ENCODE measurements at places on chromosomes 5 and 9.

DNA sequence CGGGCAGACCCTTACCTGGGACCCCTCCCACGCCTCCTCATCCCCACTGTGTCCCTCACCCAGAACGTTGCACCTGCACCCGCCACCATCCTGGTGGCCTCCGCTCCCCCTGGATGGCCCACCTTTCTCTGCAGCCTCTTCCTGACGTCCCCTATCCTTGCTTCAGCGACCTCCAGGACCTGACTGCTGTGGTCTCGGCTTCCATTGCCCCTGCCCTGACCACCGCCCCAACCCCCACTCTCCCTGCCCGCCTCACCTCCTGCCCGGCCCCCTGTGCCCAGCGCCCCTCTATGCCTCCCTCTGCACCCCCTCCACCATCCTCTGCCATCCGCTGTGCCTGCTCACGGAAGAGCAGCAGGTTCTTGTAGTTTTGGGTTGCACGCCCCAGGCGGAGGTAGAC is 2.2 kb downstream of the LCN10 start:
- no peak for DNase-seq

DNA sequence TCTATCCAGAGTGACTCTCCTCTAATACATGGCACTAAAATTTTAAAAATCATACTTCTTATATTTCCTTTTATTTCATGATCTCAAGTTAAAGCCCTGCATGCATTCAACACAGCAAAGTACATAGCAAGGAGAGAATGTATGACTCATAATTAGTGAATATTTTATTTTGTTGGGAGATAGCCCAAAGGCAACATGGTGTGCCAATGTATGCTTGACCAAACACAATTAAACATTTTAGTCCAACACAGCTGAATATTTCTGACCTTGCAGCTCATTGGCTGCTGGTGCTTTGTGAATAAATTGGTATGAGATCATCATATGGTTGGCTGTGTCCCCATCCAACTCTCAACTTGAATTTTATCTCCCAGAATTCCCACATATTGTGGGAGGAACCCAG is 103.5 kb downstream of the NPR3 start:
- DNase-seq: no peak

- no peak for DNase-seq
These were observed 26.1 kb downstream of the POU5F2 start for GRCh38 chr5:93715327-93715726.

- no peak for DNase-seq
These were observed 249.2 kb upstream of the KLF4 start for GRCh38 chr9:107738789-107739188.

- no peak for DNase-seq
These were observed 50.7 kb downstream of the ARRDC3 start for GRCh38 chr5:91332267-91333045.

GRCh38 chr9:105900123-105900522 is 205.8 kb downstream of the TMEM38B start:
- DNase-seq: no peak

GRCh38 chr5:36199620-36200019 is 42.1 kb downstream of the NADK2 start:
- DNase-seq: no peak

- DNase-seq: no peak
These were observed 2.9 kb downstream of the SNX18 start for GRCh38 chr5:54520438-54520846.

GRCh38 chr9:107270082-107270481 is 13.0 kb upstream of the RAD23B start:
- no peak for DNase-seq

GRCh38 chr9:86322973-86323644 is 31.1 kb downstream of the TUT7 start:
- DNase-seq: no peak

DNA sequence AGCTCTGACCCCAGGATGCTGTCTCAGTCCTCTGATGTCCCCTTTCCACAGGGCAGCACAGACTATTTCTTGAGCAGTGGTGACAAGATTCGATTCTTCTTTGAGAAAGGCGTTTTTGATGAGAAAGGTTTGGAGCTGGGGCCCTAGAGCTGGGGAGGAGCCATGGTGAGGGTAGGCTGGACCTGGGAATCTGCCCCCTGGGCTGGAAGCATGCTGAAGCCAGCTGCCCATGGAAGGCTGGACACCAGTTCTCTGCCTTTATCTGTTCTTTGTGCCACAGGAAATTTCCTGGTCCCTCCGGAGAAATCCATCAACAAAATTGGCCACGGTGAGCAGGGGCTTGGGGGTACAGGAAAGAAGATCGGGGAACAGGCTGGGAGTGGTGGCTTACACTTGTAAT is 12.9 kb downstream of the PHYHD1 start:
- DNase-seq: no peak

- no peak for DNase-seq
These were observed 111.1 kb downstream of the CACNA1B start for GRCh38 chr9:137988701-137989100.

DNA sequence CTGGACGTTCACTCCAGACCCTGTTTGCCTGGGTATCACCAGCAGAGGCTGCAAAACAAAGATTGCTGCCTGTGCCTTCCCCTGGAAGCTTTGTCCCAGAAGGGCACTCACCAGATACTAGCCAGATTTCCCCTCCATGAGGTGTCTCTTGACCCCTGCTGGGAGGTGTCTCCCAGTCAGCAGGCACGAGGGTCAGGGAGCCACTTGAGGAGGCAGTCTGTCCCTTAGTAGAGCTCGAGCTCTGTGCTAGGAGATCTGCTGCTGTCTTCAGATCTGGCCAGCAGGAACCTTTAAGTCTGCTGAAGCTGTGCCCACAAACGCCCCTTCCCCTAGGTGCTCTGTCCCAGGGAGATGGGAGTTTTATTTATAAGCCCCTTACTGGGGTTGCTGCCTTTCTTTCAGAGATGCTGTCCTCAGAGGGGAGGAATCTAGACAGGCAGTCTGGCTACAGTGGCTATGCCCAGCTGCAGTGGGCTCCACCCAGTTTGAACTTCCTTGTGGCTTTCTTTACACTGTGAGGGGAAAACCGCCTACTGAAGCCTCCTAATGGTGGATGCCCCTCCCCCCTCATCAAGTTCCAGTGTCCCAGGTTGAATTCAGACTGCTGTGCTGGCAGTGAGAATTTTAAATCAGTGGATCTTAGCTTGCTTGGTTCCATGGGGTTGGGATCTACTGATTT is 253.9 kb downstream of the SPATA31D1 start:
- DNase-seq: no peak

GRCh38 chr5:160744268-160745101 is 107.5 kb downstream of the ATP10B start:
- DNase-seq: no peak

- DNase-seq: no peak
These were observed 243.8 kb downstream of the CDK5RAP2 start for GRCh38 chr9:120336021-120336752.

GRCh38 chr5:31237174-31237573 is 43.7 kb downstream of the CDH6 start:
- no peak for DNase-seq

DNA sequence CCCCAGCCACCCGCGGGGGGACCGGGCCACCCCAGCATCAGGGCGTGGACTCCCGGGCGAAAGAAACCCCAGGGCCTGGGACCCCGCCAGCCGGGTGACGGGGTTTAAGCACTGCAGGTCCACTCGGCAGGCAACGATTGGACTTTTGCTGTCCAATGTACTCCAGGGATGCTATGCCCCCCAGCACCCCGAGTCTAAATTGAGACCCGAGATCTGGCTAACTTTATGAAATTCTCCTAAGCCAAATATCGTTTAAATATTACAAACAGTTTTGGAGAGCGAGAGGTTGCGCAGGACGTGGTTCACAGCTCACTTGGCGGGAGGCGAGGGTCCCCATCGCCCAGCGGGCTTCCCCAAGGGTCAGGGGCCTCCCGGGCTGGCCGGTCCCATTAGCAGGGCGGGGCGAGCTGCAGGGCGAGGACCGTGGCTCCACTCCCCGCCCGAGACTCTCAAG is 384 bp upstream of the MRPS2 start:
- no peak for DNase-seq

GRCh38 chr9:5438301-5439162 is 807 bp upstream of the PLGRKT start:
- no peak for DNase-seq

GRCh38 chr5:6719417-6719816 is 6.2 kb downstream of the TENT4A start:
- no peak for DNase-seq

- DNase-seq: no peak
These were observed 1968.2 kb upstream of the NUDT12 start for GRCh38 chr5:105530716-105531261.

DNA sequence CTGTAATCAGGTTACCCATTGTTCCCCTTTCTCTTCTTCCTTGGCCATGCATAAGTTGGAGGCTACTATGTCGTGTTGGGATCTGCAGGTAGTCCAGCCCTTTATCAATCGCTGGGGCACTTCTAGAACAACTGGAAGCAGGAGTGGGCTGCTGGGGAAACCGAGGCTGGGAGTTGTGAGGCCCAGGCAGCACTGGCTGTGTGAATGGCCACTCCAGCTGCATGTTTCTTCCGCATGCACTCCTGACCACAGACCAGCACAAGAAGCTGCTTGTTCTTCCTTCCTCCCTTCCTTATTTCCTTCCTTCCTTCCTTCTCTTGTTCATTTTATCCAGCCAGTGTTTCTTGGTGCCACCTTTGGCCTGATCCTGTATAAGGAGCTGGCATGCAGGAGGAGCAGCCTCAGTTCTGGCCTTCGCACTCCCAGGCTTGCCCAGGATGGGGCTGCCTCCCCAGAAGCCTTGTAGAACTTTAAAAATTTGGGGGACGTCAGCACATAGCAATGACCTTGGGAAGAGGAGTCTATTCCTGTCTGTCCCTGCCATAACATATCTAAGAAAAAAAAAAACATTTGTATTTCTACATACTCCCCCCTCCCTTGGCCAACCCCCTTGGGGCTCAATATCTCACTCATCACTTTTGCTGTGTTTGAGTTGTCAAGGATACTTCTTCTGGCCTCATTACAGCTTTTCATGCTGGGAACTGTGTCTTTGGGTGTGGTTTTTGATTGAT is 20.8 kb upstream of the CXCL14 start:
- no peak for DNase-seq

DNA sequence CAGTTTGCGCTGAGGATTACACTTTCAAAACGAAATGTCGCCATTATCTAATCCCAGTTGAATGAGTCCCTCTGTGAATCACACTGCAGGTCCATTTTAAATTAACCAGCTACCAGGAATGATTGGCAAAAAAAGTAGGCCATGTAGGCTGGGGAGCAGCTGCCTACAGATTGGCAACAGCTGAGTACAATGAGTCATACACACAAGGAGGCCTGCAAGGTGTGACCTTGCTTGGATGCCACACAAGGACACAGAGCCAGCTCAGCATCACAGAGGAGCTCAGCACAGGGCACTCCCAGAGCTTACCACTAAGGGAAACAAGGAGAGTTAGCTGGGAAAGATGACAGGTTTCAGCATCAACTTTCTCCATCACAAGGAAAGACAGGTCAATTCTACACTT is 12.9 kb downstream of the HAVCR1 start:
- DNase-seq: no peak

- DNase-seq: no peak
These were observed 219.4 kb downstream of the SPOCK1 start for GRCh38 chr5:137279521-137280231.

- DNase-seq: no peak
These were observed 219.3 kb downstream of the CAAP1 start for GRCh38 chr9:26673261-26673660.

DNA sequence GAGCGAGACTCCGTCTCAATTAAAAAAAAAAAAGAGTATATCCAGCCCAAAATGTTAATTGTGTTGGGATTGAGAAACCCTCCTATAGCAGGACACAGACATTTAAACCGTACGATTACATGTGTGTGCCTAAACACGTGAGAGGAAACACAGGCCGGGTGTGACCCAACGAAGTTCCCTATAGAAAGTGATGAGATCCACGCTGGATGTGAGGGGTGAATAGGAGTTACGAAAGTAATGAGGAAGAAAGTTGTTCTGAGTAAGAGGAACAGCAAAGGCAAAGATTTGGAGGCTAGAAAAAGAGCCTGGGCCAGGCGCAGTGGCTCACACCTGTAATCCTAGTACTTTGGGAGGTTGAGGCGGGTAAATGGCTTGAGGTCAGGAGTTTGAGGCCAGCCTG is 13.6 kb downstream of the NAIF1 start:
- no peak for DNase-seq

- DNase-seq: no peak
These were observed 4.7 kb upstream of the PPP1R26 start for GRCh38 chr9:135474915-135475314.

GRCh38 chr5:141811287-141812155 is 66.7 kb downstream of the PCDH1 start:
- DNase-seq: no peak

DNA sequence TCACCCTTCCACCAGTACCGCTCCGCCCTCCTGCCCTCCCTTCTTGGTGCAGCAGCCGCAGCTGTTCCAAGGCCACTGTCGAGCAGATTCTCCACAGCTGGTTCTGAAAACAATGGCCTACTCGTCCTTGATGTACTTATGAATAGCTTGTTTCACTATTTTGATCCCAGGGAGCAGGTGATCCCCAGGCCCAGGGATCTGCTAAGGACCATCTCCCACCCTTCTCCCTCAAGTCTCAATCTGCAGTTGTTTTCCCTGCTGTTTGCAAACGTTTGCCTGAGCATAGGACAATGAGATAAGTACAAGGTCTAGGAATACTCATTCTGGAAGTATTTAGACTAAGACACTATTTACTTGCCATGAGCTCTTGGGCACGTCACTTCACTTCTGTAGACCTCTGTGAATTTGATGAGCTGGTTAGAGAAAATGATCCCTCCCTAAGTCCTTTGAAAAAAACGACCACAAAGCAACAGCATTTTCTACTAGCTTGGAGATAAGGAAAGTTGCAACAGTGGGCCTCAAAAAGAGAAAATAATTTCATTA is 1.8 kb downstream of the LURAP1L start:
- no peak for DNase-seq

GRCh38 chr5:36528588-36528987 is 77.8 kb upstream of the SLC1A3 start:
- DNase-seq: no peak

GRCh38 chr9:715300-715699 is 126.2 kb upstream of the DMRT1 start:
- DNase-seq: no peak

- no peak for DNase-seq
These were observed 80.6 kb downstream of the HINT1 start for GRCh38 chr5:131084436-131084835.

DNA sequence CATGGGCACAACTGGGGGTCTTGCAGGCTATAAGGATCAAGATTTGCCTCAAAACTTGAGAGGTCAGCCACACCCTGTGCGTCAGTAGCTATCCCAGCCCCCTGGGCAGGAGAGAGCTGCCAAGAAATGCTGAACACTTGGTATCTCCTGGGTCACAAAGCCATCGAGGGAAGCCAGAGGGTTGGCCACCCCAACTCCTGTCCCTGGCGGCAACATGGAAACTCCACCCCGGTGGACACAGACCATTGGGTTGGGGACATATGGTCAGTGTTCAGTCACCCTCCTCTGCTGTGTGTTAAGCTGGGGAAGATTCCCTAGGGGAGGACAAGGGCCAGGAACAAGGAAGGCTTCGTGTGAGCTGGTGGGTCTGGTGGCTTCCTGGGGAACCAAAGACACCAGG is 140.6 kb downstream of the C5orf15 start:
- no peak for DNase-seq
